ENCODE measurements at places on chromosomes 12 and 14.

DNA sequence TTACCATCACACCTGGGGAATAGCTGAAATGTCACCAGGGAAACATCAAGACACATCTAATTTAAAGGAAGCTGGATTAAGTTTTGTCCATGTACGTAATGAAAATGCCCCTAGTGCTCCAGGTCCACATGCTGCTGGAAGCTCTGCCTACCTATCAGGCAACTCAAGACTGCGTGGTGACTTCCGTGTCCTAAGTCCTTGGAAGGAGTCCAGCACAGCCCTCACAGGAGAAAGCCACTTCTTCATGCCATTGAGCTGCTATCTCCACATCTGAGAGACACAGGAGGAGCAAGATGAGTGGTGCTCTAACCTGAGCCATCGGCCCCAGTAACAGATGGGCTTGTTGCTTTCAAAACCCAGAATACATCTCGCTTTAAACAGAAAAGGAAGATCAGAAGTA is 316.4 kb downstream of the DPF3 start:
- no peak for DNase-seq

GRCh38 chr14:50792634-50793068 is 38.3 kb downstream of the NIN start:
- DNase-seq = no peak

GRCh38 chr14:26548406-26548805 is 49.4 kb downstream of the NOVA1 start:
- no peak for DNase-seq

DNA sequence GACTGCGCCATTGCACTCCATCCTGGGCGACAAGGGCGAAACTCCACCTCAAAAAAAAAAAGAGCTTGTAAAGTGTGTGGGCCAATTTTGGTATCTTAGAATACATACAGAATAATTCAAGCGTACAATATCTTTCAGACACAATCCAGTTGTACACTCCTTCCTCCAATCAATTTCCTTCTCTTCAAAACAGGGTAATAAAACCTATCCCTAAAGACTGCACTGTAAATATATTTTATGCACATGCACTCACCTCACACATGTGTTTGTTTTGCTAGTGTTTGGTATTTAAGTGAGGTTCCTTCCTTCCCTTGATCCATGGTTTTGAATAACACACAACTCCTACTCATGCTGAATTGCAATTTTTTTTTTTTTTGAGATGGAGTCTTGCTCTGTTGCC is 125.9 kb downstream of the PRICKLE1 start:
- DNase-seq = no peak

GRCh38 chr12:20457582-20457981 is 89.2 kb downstream of the PDE3A start:
- DNase-seq = no peak
